Kidney (tissue), 22 donors: ENCODE measurements at places on chromosomes 12 and 14. TPM values are rescaled to one million over a fixed set of nuclear protein-coding genes. Genes with fewer than 3 reads are reported as not detected.

Gene HOXC10
- 49.7 TPM for polyA plus RNA-seq

Gene SYNDIG1L
- 0.47 TPM for polyA plus RNA-seq

Gene ZNF26
- 2.9 TPM for polyA plus RNA-seq

Gene ACOT2
- polyA plus RNA-seq = 128 TPM

Gene TMEM233
- polyA plus RNA-seq = 1.4 TPM

Gene CCDC184
- 1.7 TPM for polyA plus RNA-seq

Gene FERMT2
- 46.2 TPM for polyA plus RNA-seq

Gene FAM186B
- polyA plus RNA-seq = 0.34 TPM

DNA sequence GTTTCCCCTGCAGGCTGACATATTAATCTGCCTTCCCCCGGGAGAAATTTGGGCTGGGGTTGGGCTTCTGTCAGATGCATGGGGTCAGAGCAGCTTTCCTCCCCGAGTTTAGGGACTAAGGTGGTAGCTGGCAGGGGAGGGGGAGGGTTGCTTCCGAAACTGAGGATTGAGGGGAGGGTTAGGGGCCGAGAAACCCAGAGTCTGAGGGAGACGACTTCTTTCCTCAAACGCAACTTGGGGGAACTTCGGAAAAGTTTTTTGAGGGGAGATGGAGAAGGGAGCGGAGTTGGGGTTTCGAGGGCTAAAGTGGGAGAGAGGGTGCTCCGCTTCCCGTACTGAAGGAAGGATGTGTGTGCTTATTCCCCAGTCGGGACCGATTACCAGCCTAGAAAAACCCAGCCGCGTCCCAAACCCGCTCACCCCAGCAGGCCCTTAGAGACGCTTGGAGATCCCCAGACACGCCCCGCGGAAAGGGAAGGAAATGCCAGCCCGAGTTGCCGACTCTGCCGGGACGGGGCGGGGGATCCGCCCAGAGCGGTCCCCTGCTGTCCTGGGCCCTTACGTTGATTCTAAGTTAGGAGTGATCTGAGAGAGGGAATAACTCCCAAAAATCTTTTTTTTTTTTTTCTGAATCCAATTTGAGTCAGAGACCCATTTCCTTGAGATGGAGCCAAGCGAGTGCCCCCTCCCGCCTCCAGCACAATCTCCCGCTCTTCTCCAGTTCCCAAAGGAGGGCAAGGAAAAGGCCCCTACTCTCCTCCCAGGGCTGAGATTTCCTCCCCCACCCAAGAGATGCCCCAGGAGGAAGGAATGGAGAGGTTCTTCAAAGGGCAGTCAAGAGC is 61.9 kb downstream of the SMUG1 start:
- peak; percentile 73 for DNase-seq

DNA sequence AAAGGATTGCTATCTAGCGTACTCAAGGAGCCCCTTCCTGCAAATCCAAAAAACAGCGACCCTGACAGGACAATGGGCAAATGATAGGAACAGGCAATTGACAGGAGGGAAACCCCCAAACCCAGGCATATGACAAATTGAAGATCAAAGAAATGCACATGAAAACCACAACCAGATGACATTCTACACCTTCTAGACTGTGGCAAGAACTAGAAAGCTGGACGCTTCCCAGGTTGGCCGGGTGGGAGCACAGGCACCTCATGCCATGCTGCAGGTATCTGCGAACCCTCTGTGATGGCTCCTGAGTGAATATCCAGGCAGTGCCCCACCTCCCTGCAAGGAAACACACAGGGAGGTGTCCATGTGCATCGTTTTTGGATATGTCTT is 37.1 kb downstream of the CMKLR1 start:
- DNase-seq = no peak

GRCh38 chr12:52837781-52838608 is 3.9 kb upstream of the KRT79 start:
- no peak for DNase-seq

DNA sequence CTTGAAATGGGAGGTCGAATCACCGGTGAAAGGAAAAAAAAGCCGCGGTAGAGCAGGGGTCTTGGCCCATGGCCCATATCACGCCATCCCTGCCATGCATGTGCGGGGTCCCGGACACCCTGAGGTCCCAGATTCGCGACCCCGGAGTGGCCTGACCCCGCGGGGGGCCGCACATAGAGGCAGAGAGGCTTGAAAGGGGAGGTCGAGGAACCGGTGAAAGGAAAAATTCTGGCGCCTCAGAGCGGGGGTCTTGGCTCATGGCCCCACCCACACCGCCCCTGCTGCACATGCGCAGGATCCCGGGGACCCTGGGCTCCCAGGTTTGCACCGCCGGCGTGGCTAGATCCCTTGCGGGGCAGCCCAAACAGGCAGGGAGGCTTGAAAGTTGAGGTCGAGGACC is 319.8 kb downstream of the ALG10 start:
- DNase-seq = no peak

- DNase-seq = peak; percentile 76
Observed at GRCh38 chr14:105474483-105475268, at the start of gene CRIP2. Gene CRIP2, plus strand, starts transcription at chr14:105474821. Its CDS starts 42 bp downstream, at chr14:105474863.

DNA sequence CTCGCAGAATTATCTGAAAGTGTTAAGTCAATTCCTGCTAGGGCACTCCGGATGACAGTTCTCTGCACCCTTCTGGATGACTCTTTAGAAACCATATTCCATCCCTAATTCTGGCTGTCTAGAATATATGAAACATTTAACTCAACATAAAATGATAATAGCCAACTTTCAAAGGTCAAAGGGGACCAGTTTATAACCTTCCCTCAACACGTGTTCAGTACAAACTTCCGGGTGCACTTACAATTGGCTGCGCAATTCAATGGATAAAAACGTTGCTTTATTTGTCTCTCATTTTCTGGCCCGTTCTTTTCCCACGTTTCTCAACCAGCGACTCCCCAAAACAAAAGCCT is 1.3 kb downstream of the SBNO1 start:
- DNase-seq = no peak
